ENCODE measurements at places on chromosomes 4 and X.

DNA sequence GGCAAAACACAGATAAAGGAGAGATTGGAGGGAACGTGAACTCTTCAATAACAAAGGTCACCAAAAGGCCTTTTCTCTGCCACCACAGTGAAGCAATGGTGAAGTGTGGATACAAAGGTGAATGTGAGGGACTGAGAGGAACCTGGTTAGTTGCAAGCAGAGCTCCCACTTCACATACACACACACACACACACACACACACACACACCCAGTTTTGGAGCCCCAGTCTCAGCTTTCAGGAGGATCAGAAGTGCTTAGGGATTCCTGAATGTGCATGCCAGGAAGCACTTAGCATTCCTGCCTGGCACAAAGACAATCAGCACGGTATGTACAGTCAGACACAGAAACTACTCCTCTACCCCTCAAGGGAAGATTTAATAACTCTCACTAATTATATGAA lies 71.5 kb downstream of the ARHGEF9 start:
- H3K4me1 ChIP-seq: no peaks in the 10 kb centered on the region
- no peak overlapping the region for H3K4me3 ChIP-seq
- no peaks in the 10 kb centered on the region for H3K27me3 ChIP-seq
- no peak overlapping the region for H3K27ac ChIP-seq
- no peaks in the 10 kb centered on the region for H3K36me3 ChIP-seq
- DNase-seq: no peak

DNA sequence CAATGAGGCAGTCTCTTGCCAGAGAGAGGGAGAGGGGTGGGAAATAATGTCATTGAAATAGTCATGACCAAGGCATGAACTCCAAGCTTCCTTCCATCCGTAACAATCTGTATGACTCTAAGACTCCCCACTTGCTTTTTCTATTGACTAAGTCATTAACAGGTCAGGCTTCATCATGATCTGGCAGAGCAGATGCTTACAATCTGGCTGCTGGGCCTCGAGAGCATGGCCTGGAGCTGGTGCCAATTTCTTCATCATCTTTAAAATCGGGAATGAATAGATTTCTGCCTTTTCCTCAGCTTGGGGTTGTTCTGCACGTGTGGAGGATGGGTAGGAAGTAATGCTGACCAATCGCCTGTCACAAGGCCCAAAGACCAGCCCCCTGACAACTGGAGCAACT lies 280.6 kb upstream of the CLNK start:
- H3K4me3 ChIP-seq: no peak overlapping the region
- no peaks in the 10 kb centered on the region for H3K4me1 ChIP-seq
- DNase-seq: no peak

DNA sequence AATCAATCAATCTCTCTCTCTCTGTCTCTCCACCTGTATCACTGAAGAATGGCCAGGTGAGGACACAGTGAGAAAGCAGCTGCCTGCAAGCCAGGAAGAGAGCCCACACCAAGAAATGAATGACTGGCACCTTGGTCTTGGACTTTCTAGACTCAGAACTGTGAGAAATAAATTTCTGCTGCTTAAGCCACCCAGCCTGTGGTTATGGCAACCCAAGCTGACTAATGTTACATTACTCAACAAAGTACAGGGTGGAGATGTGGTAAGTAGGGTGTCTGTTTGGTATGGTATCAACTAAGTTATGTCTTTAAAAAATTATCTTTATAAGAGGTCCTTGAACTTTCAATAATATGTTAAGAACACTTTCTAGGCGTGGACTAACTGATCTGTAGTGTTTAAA lies 159.3 kb downstream of the EPHA5 start:
- peak overlapping the region; percentile 81 for H3K27ac ChIP-seq
- DNase-seq: peak; percentile 88
- H3K36me3 ChIP-seq: no peaks in the 10 kb centered on the region
- H3K4me1 ChIP-seq: peaks cover 55% of the 10 kb centered on the region
- H3K27me3 ChIP-seq: no peaks in the 10 kb centered on the region

DNA sequence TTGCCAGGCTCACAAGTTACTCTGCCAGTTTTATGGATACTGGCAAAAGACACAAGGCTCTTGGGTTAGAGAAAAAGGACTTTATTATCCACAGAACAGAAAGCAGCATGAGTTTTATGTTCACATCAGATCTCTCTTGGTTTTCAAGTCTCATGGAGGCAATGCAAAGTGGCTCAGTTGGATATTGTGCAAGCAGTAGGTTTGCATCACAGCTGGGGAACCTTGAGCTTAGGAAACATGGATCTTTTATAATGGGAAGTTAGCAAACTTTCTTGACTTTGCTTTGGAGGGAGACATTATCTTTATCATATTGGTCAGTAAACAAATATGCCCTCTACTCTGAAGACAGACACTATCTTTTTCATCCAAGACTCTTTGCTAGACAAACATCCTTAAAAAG lies 109.2 kb upstream of the GRPR start:
- H3K4me3 ChIP-seq: no peak overlapping the region
- H3K36me3 ChIP-seq: no peaks in the 10 kb centered on the region
- H3K27me3 ChIP-seq: no peaks in the 10 kb centered on the region
- no peak overlapping the region for H3K27ac ChIP-seq
- DNase-seq: no peak

GRCh38 chrX:130393451-130394074 lies 8.1 kb upstream of the GPR119 start:
- H3K36me3 ChIP-seq: no peaks in the 10 kb centered on the region
- peak; percentile 74 for DNase-seq

- H3K4me1 ChIP-seq: no peaks in the 10 kb centered on the region
- H3K36me3 ChIP-seq: no peaks in the 10 kb centered on the region
- H3K27ac ChIP-seq: no peak overlapping the region
- H3K27me3 ChIP-seq: no peaks in the 10 kb centered on the region
- H3K4me3 ChIP-seq: no peak overlapping the region
- DNase-seq: peak; percentile 19
Observed at GRCh38 chr4:44326741-44327140, 121.9 kb downstream of the KCTD8 start.

DNA sequence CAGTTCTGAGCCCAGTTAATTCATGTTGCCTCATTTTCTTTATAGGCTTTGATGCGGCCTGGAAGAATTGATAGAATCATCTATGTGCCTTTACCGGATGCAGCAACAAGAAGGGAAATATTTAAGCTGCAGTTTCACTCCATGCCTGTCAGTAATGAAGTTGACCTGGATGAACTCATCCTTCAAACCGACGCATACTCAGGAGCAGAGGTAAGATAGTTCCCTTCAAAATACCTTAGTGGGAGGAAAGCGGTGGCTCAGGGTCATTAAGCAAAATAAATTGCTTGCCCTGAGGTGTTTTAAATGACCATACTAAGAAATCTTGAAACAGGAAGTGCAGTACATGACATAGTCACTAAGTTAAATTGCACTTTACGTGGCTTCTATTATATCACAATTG lies 140.6 kb upstream of the SPRY1 start:
- no peak overlapping the region for H3K4me3 ChIP-seq
- 0 out of 2 replicates have a peak, but pooled peaks cover 4% of the 10 kb centered on the region for H3K36me3 ChIP-seq
- no peaks in the 10 kb centered on the region for H3K4me1 ChIP-seq
- H3K27me3 ChIP-seq: no peaks in the 10 kb centered on the region
- no peak overlapping the region for H3K27ac ChIP-seq
- DNase-seq: no peak

- peak; percentile 73 for DNase-seq
- peak overlapping the region; percentile 76 for H3K4me3 ChIP-seq
- H3K4me1 ChIP-seq: peaks cover 17% of the 10 kb centered on the region
- no peaks in the 10 kb centered on the region for H3K36me3 ChIP-seq
- H3K27me3 ChIP-seq: no peaks in the 10 kb centered on the region
Observed at GRCh38 chr4:184343502-184344177, 126.0 kb upstream of the ENPP6 start.

GRCh38 chr4:54234497-54235205 lies 5.6 kb downstream of the PDGFRA start:
- no peaks in the 10 kb centered on the region for H3K36me3 ChIP-seq
- H3K27ac ChIP-seq: no peak overlapping the region
- peaks cover 25% of the 10 kb centered on the region for H3K27me3 ChIP-seq
- peaks cover 24% of the 10 kb centered on the region for H3K4me1 ChIP-seq
- no peak for DNase-seq

DNA sequence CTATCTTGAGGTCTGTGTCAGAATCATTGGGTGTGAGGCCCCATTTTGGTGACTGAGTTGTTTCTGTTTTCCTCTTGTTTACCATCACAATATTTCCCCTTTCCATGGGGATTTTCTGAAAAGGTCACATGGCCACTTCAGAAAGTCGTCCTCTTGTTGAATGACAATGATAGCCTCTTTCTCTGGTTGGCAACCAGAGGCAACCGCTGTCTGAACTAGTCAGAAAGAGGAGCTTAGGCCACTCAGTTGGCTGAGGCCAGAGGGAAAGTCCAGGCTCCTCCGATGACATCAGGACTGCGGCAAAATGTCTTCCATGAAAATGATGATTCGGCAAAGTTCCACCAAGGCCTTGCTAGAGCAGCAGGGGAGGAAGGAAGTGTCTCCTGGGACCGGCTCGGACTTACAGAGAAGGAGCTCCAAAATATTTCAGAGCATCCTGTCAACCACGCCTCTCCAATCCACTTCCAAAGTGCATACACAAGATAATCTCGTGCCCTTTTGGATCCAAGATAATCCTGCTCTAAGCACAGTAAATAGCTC lies 19.1 kb upstream of the RBM47 start:
- H3K27ac ChIP-seq: no peak overlapping the region
- no peaks in the 10 kb centered on the region for H3K36me3 ChIP-seq
- DNase-seq: no peak
- H3K27me3 ChIP-seq: no peaks in the 10 kb centered on the region
- no peaks in the 10 kb centered on the region for H3K4me1 ChIP-seq

DNA sequence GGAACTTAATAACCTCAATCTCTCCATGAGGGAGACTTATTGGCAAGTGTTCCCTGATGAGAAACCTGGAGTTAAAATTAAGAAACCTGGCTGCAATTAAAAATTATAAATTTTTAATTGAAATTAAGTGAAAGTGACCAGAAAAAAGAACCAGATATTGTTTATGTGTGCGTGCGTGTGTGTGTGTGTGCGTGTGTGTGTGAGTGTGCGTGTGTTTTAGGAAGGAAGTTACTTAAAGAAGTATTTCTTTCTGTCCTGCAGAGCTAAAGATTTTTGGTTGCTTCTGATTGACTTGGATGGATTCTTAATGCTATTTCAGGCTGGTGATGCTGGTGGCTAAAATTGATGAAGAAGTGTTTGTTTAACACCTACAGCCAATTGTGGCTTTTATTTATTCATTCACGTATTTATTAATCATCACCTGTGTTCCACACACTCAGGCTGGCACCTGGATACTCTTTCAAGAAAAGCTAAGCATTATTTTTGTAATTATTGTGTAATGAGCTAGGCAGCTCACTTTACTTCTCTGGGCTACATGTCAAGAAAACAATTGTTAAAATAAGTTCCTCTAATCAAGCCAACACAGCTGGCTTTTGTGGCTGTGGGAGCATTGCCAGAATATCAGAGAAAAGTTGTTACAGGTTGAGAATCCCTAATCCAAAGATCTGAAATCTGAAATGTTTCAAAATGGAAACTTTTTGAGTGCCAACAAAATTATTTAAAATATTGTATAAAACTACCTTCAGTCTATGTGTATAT lies 68.5 kb downstream of the CEP44 start:
- H3K36me3 ChIP-seq: no peaks in the 10 kb centered on the region
- H3K4me3 ChIP-seq: no peak overlapping the region
- no peak overlapping the region for H3K27ac ChIP-seq
- H3K27me3 ChIP-seq: no peaks in the 10 kb centered on the region
- no peak for DNase-seq

- H3K4me1 ChIP-seq: peaks cover 39% of the 10 kb centered on the region
- H3K27me3 ChIP-seq: no peaks in the 10 kb centered on the region
- H3K4me3 ChIP-seq: peak overlapping the region; percentile 99
- no peak overlapping the region for H3K27ac ChIP-seq
Observed at GRCh38 chr4:76305033-76305687, 1.4 kb upstream of the STBD1 start.

DNA sequence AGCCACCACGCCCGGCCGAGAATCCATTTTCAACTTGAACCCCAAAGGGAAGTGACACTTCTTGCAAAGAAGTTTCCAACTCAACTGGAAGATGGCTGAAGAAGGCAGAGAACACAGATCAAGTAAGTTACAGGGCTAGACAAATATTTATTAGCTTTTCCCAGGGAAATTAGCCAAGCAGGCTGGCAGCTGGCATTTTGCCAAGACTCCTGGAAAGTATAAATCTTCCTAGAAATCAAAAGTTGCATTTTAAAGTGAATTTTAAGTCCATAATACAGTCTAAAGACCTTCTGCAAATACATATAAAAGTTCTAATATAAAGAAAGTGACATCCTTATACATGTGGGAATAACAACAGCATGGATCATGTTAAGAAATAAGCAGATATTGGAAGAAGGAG lies 3.4 kb upstream of the MRPL1 start:
- H3K4me3 ChIP-seq: no peak overlapping the region
- H3K27ac ChIP-seq: no peak overlapping the region
- peaks cover 13% of the 10 kb centered on the region for H3K4me1 ChIP-seq

GRCh38 chr4:45062935-45063545 lies 336.7 kb upstream of the GNPDA2 start:
- H3K4me3 ChIP-seq: no peak overlapping the region
- DNase-seq: no peak
- H3K27ac ChIP-seq: no peak overlapping the region
- no peaks in the 10 kb centered on the region for H3K4me1 ChIP-seq

- H3K4me3 ChIP-seq: no peak overlapping the region
- DNase-seq: no peak
- H3K27ac ChIP-seq: no peak overlapping the region
- H3K4me1 ChIP-seq: no peaks in the 10 kb centered on the region
- no peaks in the 10 kb centered on the region for H3K36me3 ChIP-seq
- H3K27me3 ChIP-seq: no peaks in the 10 kb centered on the region
Observed at GRCh38 chr4:3067473-3068001, 6.8 kb downstream of the HTT-AS start.

- H3K27ac ChIP-seq: no peak overlapping the region
- H3K4me1 ChIP-seq: no peaks in the 10 kb centered on the region
- no peak for DNase-seq
- H3K36me3 ChIP-seq: peaks cover 3% of the 10 kb centered on the region
Observed at GRCh38 chr4:173666-174314, 49.5 kb downstream of the ZNF718 start.

- no peaks in the 10 kb centered on the region for H3K4me1 ChIP-seq
- no peaks in the 10 kb centered on the region for H3K27me3 ChIP-seq
- DNase-seq: no peak
- H3K36me3 ChIP-seq: no peaks in the 10 kb centered on the region
Observed at GRCh38 chr4:153728151-153728550, 31.7 kb downstream of the RNF175 start.

DNA sequence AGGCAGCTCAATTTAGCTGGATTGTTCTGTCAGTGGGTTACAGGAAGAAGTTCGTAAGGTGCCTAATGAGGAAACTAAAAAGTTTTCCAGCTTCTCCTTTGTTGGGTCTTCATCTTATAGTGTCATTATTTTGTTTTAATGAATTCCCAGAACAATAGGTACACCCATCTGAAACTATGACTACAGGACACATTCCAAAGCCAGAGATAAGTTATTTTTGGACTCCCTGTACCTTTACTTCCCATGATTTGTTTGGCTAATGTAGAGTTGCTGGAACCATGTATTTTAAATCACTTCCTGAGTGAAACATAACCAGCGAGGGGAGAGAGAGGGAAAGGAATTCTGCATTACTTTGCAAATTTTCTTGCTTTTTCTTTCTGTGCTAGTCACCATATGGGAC lies 114.0 kb downstream of the CLCN5 start:
- no peak for DNase-seq
- H3K27me3 ChIP-seq: no peaks in the 10 kb centered on the region
- H3K27ac ChIP-seq: no peak overlapping the region
- no peaks in the 10 kb centered on the region for H3K4me1 ChIP-seq

GRCh38 chr4:3721627-3722026 lies 44.6 kb upstream of the ADRA2C start:
- H3K27ac ChIP-seq: no peak overlapping the region
- no peaks in the 10 kb centered on the region for H3K36me3 ChIP-seq
- H3K27me3 ChIP-seq: peaks cover 61% of the 10 kb centered on the region
- DNase-seq: no peak
- H3K4me1 ChIP-seq: no peaks in the 10 kb centered on the region

Measured in PC-3 (cell line).